ENCODE measurements at places on chromosomes 6 and 20.

DNA sequence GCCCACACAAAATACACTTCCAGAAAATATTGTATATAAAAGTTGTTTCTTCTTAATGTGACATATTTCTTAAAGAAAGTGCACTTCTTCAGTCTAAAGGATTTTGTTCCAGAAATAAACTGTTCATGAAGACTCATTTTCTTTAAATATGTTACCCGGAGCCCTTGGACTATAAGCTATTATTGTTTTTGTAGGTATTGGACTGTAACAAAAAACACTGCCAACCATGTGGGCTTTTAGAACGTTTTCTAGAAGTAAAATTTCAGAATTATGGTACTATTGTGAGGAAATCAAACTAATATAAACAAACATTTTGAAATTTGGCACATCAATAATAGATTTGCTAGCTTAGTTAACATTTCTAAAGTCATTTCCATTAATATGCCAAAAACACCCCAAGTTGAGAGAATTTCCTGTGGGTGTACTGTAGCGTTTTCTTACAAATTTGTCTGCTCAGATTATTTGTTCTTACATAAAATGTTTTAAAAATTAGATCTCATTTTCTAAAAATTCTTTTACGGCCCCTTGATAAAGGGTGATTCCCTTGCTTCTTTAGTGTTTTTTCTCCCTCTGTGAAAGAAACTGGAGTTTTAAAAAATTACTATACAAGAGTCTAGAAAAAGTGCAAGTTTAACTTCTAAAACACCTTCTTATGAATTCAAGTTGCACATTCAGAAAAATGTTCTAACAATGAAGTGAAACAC, 3.4 kb downstream of the NKX2-4 start:
- no peak for DNase-seq

GRCh38 chr6:111862314-111862713, 10.9 kb downstream of the FYN start:
- no peak for DNase-seq

GRCh38 chr6:142374091-142374770, 72.4 kb downstream of the ADGRG6 start:
- no peak for DNase-seq

DNA sequence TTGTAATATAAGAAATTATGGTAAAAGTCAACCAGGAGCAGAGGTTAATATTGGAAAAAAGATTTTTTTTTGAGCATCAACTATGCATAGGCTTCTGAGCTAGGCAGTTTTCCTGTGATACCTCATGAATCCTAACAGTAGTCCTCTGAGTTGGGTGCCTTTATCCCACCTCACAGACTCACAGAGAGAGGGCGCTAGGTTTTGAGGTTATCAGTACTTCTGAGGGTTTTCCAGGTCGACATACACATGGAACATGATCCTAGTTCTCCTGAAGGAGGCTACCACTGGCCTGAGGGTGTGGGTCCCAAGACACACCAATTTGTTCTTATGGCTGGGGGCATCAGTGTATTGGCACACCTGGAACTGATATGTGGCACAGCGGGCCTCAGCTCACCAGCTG, 358.8 kb upstream of the JAG1 start:
- DNase-seq: no peak

DNA sequence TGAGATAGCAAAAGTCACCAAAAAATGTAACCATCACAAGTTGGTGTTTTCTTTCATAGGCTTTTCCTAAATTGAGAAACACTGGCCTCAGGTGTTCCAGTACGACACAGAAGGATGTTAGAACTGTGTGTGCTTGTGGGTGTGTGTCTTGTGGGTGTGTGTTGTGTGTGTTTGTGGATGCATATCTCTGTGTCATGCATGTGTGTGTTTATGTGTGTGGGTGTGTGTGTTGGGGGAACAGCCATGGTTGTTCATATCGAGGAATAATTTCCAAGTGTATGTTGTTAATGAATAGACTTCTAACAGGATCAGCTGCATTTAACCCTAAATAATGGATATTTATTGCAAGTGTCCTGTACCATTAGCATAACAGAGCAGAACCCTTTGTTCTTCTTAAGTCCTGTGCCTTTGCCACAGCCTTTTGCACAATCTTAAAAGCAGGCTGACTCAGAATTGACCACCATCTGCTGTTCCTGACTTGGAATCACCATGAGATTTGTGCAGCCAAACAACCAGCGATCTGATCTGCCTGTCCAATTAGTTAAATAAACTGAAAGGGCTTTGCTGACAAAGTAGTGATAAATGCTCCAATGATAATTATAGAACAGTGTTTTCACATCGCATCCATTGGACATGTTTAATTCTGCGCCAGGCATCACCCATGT, 7.6 kb downstream of the CD93 start:
- no peak for DNase-seq

GRCh38 chr6:72271531-72271930, 350.3 kb upstream of the KCNQ5 start:
- DNase-seq: no peak

GRCh38 chr20:32558526-32558925, 26.6 kb downstream of the NOL4L start:
- no peak for DNase-seq

- no peak for DNase-seq
These were observed 47.3 kb downstream of the L3MBTL3 start for GRCh38 chr6:130065609-130066156.

DNA sequence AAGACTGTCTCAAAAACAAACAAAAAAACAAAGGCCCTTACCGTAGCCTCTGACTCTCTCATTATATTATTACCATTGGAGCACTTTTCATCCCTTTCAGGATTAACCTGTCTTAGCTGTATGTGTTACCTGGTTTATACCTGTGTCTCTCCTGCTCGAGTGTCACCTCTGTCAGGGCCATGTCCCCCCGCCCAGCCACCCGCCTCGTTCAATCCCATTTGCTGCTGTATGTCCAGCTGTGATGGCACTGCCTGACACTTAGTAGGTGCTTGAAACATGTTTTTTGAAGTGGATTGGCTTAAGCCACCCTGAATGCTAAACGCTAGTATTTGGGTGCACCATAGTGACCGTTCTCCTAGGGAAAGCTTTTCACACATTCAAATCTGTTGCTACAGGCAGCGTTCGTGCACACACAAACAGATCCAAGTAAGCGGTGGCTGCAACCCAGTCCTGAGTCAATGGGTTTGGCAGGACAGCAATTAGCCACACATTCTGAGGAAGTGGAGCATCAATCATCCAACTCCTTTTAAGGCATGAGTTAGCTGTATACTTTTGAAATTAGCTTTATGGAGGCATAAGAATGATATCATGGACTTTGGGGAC, 98.9 kb upstream of the ZNF217 start:
- DNase-seq: no peak

Measured in activated B cell treated with CpG ODN at 0.5 μM for 24 hours (primary cell).